CD8-positive, alpha-beta memory T cell (primary cell): ENCODE measurements at places on chromosomes 12 and 14. TPM values are rescaled to one million over a fixed set of nuclear protein-coding genes. Genes with fewer than 3 reads are reported as not detected.

DNA sequence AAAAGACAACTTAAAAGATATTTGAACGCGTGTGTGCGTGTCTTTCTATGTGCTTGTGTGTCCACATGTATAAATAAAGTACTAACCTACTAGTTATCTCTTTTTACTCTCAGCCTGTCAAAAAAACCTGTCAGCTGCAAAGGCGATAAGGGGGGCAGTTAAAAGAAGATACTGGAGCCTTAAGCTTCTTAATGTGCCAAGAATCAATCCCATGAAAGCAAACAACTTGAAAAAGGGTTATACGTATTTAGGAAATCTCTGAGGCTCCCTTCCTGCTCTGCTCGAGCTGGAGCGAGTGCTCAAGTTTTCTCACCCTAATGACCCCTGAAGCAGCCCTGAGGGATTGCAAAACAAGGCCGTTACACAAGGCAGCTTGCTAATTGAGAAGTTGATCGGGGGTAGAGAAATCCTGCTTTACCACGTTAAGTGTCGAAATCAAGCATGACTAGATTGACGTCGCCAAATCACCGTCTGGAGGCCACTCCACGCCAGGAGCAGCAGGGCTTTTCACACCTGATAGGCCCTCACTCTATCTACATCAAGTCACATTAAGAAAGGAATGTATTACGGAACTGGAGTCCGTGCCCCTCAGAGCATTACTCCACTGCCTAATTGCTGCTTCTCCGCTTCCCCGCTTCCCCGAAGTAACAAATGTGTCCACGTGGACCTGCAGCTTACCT is 32.4 kb downstream of the LMO3 start:
- H3K4me1 ChIP-seq = no peaks in the 10 kb centered on the region
- no peaks in the 10 kb centered on the region for H3K27me3 ChIP-seq
- H3K4me3 ChIP-seq = no peak overlapping the region
- no peak for DNase-seq

The PRR4 gene
- 0.70 TPM for total RNA-seq

The HELB gene
- total RNA-seq = 13.8 TPM

The GARIN6 gene
- total RNA-seq = not detected

The PPHLN1 gene
- total RNA-seq = 76.3 TPM
